AG08396 (cell line): ENCODE measurements at places on chromosomes 6 and 20.

- DNase-seq, result peak; percentile 76
These were observed 10.8 kb upstream of the WTAP start for GRCh38 chr6:159716247-159717096.

GRCh38 chr6:136095986-136096385 is 154.1 kb downstream of the MTFR2 start:
- no peak for DNase-seq

DNA sequence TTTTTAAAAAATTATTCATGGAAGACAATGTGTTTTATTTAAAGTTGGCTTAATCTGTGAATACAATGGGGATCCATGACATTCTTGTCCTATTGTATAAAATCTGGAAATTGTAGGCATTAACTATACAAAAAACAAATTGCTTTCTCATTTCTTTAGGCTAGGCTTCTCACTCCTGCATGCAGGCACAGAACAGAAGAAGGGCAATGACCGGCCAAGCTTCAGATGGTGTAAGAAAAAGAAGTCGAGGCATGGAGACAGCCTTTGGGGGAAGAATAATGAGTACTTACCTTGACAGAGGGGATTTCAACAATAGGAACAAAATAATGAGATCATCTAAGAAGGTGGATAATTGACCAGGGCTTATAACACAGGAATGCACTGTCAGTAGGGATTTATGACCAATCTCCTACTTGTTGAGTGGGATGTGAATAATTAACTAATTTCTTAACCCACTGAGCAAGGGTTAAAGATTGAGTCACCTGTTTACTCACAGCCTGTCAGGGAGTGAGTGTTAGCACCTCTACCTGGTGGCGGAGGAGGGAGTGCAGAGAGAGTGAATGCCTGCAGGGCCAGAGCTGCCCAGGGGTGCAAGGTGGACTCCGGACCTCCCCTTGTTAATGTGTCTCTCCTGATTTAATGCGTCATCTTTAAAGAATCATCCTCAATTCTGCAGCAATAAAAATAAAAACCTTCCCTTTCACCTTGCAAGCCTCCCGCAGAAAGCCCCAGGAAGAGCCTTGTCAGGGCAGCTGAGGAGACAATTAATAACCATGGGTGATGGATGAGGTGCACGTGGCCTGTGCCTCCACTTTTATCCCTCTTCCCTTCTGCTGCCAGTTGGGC is 3.9 kb downstream of the SLC22A2 start:
- no peak for DNase-seq

- no peak for DNase-seq
These were observed 656 bp downstream of the RTEL1 start for GRCh38 chr20:63658749-63659187.

GRCh38 chr6:78117966-78118365 is 465.1 kb downstream of the MEI4 start:
- DNase-seq, result no peak

DNA sequence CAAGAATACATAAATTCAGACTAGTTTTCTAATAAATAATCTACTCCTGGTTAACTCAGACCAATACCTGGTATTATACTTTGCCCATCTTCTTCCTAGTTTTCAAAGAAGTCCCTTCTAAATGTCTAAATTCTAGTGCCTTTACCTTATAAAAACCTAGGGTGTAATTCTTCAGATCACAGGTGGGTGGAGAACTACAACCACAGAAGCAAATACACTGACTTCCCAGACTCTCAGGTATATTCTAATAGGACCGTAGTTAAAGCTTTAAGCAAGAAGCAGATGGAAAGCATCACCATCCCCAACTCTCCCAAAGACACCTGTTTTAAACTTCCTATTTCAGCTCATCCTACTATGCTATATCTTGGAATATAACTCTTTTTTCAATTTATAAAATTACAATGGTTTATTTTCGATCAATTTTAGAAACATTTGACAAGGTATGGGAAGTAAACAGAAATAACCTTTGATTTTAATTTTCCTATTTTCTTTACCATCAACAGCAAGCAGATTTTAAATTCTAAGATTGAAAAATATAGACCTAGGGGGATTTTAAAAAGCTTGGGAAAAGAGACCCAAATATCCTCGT is 15.8 kb downstream of the MAN1A1 start:
- no peak for DNase-seq

DNA sequence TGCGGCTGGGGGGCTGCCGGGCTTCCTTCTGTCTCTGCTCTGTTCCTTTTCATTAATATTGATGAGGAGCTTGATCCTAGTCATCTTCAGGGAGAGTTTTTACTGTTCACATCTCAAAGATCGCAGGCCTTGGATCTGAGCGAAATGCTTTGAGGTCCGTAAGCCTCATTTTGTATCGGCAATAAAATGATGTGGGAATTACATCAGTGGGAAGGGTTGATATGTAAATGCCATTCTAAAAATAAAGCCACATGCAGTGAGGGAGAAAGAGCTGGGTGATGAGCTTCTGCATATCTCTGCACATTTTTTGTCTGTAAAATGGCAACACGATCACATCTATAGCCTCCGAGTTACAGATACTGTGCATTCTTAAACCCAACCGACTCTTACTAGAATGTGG is 24.9 kb downstream of the CDH26 start:
- no peak for DNase-seq

GRCh38 chr20:62489186-62489931 is 13.6 kb upstream of the GATA5 start:
- DNase-seq, result no peak

DNA sequence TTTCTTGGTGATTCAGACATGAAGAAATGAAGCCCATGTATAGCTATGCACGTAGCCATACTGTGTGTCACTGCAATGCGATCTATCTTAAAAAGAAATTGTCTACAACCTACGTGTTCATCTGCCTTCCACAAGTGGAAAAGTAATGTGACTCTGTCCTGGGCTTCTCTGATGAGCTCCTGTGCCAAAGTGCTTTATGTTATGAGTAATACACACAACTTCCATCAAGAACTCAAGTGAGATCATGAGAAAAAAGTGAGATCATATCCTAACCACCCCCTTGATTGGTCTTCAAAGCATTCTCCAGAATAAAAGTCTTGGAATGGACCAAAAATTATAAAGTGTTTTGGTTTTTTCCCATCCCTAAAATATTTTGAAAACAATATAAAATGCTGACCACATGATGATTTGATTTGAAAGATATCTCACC is 114.3 kb downstream of the DST start:
- peak; percentile 53 for DNase-seq

GRCh38 chr20:24118441-24119175 is 130.0 kb upstream of the GGTLC1 start:
- no peak for DNase-seq

DNA sequence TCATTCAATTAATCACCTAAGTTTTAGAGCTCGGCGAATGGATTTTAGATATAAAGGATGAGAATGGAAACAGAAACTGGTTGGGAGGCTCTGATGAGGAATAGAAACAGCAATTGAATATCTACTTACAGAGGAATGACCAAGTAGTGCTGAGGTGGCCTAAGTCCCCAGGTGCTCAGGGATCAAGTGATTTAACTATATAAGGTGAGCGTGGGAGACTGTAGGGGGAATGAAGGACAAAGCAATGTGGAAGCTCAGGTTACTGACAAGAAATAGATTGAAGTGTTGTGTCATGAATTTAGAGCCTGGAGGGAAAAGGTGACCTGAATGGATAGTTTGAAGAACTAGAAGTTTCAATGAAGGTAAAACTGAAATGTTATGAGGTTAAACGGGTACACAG is 495.4 kb upstream of the SOX4 start:
- no peak for DNase-seq

DNA sequence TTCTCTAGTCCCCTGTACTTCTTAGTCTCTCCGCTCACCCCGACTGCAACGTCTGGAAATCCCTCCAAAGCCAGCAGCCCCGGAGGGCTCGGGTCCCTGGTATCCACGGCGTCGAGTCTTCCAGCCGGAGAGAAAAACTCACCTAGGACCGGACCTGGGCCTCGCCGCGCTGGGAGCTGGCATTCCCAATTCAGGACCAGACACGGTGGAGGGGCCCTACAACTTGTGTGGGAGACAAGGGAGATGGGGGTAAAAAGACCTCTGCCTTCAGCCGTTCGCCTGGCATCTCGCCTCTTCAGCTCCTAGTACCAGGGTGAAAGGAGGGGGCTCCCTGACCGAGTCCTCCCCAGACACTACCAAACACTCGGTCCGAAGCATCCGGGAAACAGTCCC is 64.3 kb downstream of the GPX5 start:
- no peak for DNase-seq

DNA sequence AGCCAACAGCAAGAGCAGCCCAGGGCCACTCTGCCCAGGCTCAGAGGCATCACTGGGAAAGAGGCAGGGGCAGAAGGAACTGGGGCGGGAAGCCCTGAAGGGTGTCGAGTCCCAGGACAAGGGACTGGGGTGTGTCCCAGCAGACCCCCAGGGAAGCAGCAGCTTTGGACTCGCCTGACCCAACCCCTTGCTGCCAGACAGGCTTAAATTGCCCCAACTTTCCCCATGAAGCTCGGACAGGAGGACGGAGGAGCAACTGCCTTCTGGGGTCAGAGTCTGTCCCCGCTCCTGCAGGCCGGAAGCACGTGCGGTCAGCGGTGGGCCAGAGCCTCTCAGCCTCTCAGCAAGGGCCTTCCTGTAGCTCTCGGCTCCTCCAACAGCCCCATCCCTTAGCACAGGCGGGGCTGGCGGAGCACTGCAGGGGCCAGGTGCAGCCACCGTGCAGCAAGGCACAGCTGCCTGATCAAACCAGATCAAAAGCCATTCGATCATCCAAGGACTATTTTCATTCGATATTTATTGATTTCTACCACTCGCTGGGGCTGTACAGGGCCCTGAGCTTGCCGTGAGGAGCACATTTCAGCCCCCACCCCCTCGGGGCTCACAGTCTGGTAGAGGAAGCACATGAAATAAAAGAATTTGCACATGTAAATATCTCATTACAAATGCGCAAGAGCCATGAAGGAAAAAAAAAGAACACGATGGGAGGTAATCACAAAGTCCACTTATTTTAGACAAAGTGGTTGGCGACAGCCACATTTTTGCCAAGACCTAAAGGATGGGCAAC is 31.8 kb upstream of the STX16 start:
- no peak for DNase-seq

GRCh38 chr20:47789081-47789763 is 3.9 kb upstream of the SULF2 start:
- DNase-seq, result no peak

DNA sequence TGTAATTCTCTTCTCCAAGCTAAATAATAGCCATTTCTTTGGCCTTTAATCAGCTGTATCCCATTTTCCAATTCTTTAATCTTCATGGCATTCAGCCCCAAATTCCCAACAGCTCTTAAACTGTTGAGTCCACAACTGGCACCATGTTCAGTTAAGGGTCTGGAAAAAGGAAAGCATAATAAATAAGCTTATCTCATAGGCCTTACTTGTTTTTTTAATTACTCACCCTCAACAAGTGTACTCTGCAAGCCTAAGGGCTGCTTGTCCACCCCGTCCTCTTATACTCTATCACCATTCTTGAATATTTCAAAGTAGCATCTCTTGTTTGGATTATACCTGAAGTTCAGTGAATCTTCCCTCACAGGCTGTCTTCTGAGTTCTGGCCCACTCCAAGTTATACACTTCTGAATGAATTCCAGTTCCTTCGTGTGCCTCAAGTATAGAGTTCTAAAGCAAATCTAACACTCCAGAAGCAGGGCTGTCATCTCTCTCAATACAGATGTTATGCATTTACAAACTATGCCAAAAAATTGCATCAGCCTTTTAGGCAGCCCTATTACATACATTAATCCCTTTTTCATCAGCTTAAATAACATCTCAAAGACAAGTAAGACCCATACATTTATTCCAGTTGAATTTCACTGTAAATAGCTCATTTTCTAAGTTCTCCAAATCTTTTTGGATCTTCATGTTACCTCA is 98.7 kb downstream of the COL21A1 start:
- no peak for DNase-seq

- no peak for DNase-seq
These were observed 50.5 kb upstream of the DST start for GRCh38 chr6:56693246-56693607.

DNA sequence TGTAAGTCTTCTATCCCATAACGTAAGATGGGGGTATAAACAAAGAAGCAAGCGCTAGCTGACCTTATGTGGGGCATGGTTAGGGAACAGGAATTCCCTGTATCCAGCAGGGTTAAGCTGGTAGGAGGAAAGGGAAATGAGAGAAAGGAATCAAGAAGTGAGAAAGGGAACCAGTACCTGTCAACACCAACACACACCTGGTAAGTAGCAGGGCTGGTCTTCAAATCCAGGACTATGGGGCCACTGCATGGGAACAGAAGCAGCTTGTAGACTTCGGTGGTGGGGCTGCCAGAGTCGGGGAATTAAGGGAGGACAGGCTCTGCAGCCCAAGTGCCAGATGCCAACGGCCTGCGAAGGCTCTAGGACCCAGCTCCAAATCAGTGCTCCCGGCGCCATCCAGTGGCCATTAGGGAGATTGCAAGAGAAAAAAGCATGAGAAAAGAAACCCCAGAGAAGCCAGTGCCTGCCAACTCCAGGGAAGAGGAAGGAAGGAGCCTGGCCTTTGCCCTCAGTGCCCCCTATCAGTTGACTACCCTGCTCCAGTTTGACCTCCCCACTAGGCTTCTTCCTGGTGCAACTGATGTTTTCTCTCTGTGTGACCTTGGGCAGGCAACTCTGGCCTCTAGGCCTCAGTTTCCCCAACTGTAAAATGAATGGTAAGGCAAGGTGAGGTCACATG is 15.8 kb upstream of the RBPJL start:
- DNase-seq, result peak; percentile 87

DNA sequence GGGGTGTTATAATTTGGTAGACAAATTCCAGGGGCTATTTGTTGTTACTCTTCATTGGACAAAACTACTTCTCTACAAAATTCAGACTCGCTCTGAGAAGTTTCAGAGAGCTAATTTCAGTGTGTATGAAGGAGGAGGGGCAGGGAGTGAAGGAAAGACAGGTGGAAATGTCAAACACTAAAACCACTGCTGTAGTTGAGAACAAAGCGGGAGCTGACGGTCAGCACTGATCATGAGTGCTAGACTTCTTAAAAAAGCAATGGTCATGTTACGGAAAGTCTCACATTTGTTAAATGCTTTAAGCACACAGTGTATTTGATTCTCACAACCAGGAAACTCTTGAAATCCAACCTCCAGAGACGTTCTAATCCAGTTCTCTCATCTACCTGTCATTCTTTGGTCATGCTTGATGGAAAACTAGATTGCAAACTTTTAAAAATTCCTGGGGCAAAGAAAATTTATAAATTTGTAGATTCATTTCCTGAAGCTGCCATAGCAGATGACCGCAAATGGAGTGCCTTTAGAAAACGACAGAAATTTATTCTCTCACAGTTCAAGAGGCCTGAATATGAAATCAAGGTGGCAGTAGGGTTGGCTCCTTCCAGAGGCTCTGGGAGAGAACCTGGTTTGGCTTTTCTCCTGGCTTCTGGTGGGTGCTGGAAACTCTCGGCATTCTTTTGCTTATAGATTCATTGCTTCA is 100.7 kb upstream of the CARMIL1 start:
- no peak for DNase-seq

- no peak for DNase-seq
These were observed 33.1 kb upstream of the IRF4 start for GRCh38 chr6:358432-358831.

DNA sequence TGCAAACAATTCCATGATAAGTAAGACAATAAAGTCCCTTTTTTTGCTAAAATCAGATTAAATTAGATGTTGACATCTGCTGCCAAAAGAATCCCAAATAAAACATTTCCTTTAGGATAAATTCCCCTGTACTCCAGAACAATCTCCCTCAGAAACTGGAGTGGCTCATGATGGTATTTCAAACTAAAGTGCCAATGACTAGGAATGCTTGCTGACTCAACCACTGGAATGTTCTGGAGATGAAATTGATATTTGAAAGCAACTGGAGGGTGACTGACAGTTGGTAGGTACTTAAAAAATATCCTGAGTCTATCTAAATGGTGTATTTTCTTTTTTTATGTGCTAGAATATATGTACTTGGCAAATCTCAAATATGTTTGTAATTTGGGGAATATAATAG is 350.1 kb upstream of the TSHZ2 start:
- no peak for DNase-seq
